ENCODE measurements at places on chromosomes 5 and 9.

GRCh38 chr5:107331882-107332281 is 338.9 kb downstream of the EFNA5 start:
- no peak for DNase-seq

DNA sequence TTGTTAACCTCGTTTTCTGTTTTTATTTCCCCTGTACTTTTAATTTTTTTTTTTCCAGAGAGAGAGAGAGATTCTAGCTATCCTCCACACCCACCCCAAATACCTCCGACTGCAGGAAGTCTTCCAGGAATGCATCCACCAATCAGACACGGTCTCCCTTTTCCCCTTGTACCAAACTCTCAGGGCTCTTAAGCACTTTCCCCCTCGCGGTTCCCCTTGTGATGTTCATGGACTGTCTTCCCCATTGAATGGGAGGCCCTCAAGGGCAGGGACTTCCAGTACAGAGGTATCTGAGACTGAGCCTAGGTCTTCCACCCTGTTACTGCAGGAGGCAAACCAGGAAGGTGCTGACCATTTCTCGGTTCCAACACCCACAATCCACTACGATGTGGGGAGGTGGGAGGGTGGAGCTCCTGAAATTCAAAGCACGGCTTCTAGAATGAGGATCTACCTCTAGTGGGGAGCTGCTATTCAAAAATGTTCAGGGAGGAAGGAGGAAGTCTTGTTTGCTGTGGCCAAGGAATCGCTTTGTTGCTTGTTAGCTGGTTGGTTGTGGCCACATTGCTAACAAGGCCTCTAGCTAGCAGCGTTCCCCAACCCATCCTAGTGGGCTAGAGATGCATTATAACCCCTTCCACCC is 37.5 kb upstream of the PTGS1 start:
- no peak for DNase-seq

GRCh38 chr5:142861011-142861410 is 90.8 kb downstream of the ARHGAP26 start:
- no peak for DNase-seq

GRCh38 chr5:140324617-140325241 is 21.7 kb downstream of the HBEGF start:
- DNase-seq, result no peak

- no peak for DNase-seq
Observed at GRCh38 chr9:18255158-18255629, 218.8 kb upstream of the ADAMTSL1 start.
